Dermis microvascular lymphatic vessel endothelial cell (primary cell): ENCODE measurements at places on chromosomes 1 and 21. TPM values are rescaled to one million over a fixed set of nuclear protein-coding genes. Genes with fewer than 3 reads are reported as not detected.

DNA sequence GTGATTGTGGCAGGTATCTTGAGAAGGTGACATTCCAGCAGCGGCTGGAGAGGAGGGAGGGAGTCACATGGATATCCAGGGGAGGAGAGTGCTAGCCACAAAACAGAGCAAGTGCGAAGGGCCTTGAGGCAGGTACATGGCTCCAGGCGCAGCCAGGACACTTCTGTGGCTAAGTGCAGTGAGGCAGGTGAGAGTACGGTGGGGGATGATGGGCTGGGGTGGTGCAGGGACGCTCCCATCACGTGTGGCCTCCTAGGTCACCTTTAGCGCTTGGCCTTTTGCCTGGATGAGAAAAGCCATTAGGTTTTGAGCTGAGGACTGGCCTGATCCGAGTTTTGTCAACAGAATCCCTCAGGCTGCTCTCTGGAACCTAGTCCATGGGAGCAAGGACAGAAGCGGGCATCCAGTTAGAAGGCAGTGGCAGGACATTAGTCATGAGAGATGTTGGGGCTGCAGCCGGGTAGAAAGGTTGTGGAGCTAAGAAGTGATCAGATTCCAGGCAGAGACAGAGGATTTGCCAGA lies 31.6 kb downstream of the SMYD2 start:
- DNase-seq: no peak

DNA sequence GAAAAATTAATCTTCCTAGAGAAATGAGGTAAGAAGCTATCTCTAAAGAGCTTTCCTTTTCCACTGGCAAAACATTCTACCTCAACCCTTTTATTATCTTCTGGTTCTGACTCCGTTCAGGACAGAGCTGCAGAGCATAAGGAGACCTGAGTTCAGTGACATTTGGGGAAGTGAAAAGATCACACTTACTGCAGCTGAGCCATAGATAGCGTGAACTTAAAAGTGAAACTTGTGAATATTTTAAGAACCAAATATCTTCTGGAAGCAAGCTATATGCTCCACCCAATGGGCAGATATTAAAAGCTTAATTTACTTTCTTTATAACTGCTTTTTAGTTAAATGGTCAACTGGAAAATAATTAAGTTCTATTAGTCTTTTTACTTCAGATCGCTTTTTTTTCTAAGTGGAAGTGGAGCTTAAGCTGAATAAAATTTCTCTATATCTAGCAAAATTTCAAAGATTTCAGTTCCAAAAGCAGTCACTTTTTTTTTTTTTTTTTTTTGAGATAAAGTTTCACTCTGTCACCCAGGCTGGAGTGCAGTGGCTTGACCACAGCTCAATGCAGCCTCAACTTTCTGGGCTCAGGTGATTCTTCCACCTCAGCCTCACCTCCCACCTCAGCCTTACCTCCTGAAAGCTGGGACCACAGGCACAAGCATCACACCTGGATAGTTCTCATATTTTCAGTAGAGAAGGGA lies 11.9 kb downstream of the PTPN22 start:
- no peak for DNase-seq

- DNase-seq: no peak
These were observed 13.8 kb downstream of the CEP350 start for GRCh38 chr1:179968284-179968993.

GRCh38 chr21:44047996-44048560 lies 36.0 kb downstream of the TRAPPC10 start:
- no peak for DNase-seq

- no peak for DNase-seq
These were observed 144.5 kb downstream of the SLC45A1 start for GRCh38 chr1:8462371-8462892.

DNA sequence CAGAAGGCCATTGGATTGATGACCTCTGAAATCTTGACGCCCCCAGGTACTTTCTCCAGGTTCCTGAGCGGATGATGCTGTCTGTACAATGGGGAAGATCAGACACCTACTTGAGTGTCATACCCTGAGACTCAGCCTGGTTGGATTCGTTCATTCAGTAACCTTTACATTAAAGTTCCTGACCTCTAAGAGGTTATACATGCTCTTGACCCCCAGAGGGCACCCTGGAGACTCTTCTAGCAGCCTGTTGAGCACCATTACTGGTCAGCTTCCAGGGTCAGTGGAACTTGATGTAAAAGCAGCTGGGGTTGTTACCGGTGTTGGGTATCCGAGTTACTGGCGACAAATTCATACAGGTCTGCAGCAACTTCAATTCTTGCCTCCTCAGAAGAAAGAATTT lies 114.3 kb upstream of the ZNF678 start:
- DNase-seq: peak; percentile 40

DNA sequence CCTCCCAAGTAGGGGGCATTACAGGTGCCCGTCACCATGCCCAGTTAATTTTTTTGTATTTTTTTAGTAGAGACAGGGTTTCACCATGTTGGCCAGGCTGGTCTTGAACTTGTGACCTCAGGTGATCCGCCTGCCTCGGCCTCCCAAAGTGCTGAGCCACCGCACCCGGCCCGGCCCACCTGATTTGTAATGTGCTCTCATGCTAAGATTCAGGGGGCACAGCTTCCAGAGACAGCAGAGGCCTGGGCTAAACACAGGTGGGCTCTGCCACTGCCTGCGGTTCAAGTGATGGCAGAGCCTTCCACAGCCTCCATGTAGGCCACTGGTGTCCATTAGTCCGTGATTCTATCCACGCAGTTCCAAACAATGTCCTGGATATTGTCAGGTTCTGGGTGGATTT lies 98.4 kb downstream of the PDE9A start:
- no peak for DNase-seq

- DNase-seq: no peak
These were observed 23.4 kb downstream of the C8A start for GRCh38 chr1:56877973-56878372.

DNA sequence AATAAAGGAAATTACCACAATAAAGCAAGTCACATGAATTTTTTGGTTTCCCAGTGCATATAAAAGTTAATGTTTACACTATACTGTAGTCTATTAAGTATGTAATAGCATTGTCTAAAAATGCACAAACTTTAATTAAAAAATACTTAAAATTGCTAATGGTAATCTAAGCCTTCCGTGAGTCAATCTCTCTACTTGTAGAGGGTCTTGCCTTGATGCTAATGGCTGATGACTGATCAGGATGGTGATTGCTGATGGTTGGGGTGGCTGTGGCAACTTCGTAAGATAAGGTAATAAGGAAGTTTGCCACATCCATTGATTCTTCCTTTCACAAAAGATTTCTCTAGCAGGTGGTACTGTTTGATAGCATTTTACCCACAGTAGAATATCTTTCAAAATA lies 466.6 kb upstream of the PROX1 start:
- DNase-seq: no peak

TCHH gene
- under 0.01 TPM in 2 replicates for total RNA-seq

SEMA6C gene
- 3.1 and 6.2 TPM in 2 replicates for total RNA-seq

PDC gene
- total RNA-seq: not detected in 2 replicates

REG4 gene
- not detected in 2 replicates for total RNA-seq

ASPM gene
- 8.1 and 26.2 TPM in 2 replicates for total RNA-seq

CCDC190 gene
- not detected in 2 replicates for total RNA-seq

PFKFB2 gene
- total RNA-seq: 0.90 and 1.5 TPM in 2 replicates
